ENCODE measurements at places on chromosomes 2 and 18.

- no peak for DNase-seq
Observed at GRCh38 chr2:42071791-42072190, 24.0 kb downstream of the PKDCC start.

- no peak for DNase-seq
Observed at GRCh38 chr2:192194265-192194865, 368 bp downstream of the TMEFF2 start.

- no peak for DNase-seq
Observed at GRCh38 chr2:37282746-37283145, 41.9 kb downstream of the PRKD3 start.

GRCh38 chr18:49544362-49544761 lies 17.5 kb upstream of the LIPG start:
- DNase-seq: no peak

GRCh38 chr2:231720987-231721966 lies 13.0 kb downstream of the PTMA start:
- no peak for DNase-seq

- no peak for DNase-seq
Observed at GRCh38 chr2:41940745-41941063, 107.1 kb upstream of the PKDCC start.

- DNase-seq: no peak
Observed at GRCh38 chr18:10275486-10275885, 178.9 kb upstream of the APCDD1 start.

GRCh38 chr18:45137087-45137419 lies 456.4 kb downstream of the SETBP1 start:
- no peak for DNase-seq

DNA sequence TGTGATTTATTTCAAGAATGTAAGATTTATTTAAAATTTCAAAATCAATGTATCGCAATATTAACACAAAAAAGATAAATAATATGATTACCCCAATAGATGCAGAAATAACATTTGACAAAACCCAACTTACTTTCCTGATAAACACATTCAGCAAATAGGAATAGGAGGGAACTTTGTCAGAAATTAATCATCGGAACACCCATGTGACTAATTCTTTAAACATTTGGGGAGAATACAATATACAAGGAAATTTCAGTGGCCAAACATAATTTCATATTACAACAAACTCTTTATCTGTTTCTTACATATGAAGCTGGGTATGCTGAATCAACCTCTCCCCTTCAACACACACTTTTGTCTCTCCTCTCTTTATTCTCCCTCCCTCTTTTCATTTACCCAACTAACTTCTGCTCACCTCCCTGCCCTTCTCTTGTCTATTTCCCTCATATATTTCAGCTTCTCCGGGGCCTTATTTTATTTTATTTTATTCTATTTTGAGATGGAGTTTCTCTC lies 309.6 kb upstream of the CNTNAP5 start:
- no peak for DNase-seq

DNA sequence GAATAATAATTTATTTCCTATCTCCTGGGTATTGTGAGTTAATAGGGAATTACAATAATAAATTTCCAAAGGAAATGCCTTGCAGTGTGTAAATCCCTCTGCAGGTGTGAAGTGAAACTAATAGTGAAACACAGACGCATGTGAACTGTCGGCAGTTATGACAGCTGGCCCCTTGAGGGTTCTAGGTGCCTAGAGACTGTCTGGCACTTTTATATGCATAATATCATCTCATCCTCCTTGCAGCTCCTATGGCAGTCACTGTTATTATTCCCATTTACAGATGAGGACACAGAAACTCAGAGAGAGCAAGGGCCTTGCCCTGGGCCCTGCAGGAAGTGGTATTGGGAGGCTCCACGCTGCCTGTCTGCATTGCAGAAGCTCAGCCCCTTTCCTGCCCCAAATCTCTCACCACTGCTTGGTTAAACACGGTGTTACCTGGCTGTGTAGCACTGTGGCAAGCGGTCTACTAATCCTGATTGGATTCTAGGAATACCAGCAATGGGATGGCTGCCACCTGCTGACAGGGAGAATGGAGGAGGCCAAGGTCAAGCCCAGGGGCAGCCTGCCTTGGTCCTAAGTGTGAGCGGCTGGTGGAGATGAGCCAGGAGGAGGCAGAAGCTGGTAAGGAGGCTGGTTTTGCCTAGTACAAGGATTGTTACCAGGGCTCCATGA lies 32.8 kb upstream of the ACKR3 start:
- no peak for DNase-seq

DNA sequence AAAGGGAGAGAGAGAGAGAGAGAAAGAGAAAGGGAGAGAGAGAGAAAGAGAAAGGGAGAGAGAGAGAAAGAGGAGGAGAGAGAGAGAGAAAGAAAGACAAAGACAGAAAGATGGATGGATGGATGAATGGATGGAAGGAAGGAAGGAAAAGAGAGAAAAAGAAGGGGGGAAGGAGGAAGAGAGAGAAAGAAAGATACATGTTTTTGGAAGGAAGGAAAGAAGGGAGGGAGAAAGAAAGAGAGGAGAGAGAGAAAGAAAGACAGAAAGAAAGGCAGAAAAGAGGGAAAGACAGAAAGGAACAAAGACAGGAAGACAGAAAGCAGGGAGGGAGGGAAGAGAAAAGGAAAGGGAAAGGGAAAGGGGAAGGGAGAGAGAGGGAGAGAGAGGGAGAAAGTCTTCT lies 51.6 kb downstream of the RNU4ATAC start:
- no peak for DNase-seq

DNA sequence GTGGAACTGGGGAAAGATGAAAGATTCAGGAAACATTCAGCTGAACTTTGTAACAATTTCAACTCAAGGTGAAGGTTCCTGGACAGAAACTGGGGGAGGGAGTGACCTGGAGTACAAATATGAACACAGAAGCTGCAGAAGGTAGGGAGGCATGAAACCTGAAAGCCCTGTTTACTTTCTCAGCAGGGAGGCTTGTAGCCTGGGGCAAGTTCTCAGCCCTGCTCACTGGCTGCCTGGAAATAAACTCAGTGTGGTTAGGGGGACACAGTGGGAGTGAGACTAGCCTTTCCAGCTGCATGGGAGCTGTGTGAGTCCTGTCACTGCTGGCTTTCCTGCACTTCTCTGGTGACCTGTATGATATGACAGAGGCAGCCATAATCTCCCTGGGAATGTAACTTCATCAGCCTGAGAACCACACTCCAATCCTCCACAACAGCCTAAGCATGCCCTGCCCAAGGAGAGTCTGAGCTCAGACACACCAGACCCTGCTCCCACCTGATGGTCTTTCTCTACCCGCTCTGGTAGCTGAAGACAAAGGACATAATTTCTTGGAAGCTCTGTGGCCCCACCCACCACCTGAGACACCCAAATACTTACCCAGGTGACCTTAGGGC lies 77.0 kb downstream of the ZSWIM2 start:
- DNase-seq: no peak

GRCh38 chr2:95380731-95381130 lies 21.8 kb upstream of the FAHD2A start:
- DNase-seq: no peak

GRCh38 chr2:134706587-134707329 lies 12.0 kb downstream of the TMEM163 start:
- DNase-seq: no peak

DNA sequence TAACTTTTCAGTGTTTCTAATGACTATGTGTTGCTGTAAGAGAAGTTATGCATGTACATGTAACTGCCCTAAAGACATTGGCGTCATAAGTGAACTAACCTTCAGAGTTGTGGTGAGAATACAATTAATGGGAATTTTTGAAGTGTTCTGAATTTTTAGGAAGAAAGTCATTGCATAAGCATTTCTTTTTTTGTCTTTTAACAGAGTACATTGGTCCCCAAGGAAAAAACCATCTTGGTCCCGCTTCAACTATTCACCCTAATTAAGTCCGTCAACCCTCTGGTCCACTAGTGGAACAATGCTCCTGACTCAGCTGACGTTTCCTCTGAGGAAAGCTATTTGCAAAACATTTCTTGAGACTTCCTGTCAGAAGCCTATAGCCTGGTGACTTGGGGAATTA lies 41.1 kb upstream of the VIT start:
- DNase-seq: no peak

DNA sequence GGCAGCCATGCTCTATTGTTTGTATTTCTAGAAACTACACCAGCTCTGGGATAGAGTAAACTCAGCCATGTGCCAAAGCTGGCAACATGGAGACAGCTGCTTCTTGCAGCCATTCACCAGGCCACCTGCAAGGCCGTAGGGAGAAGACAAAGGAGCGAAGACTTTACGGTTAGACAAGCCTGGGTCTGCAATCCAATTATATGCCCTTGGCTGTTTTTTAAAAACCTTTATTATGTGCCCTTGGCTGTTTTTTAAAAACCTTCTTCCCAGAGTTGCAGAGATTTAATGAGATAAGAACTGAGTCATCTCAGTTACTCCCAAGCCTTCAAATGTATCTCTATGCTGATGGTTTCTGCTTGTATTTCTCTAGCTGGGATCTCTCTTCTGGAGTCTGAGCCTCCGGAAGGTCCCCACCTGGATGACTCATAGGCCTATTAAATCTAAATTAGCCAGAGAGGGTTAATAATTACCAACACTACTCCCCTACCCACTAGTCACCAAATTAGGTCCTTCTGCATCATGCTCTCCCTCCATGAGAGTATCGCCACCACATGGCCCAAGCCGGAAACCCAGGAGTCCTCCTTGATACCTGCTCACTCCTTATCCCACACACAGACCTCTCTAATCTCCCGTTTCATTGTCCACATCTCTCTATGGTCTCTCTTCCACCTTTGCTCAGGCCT lies 17.5 kb upstream of the DPP4 start:
- DNase-seq: no peak

GRCh38 chr2:161746891-161747535 lies 122.8 kb downstream of the SLC4A10 start:
- no peak for DNase-seq

- DNase-seq: no peak
Observed at GRCh38 chr2:182069908-182070307, 84.3 kb downstream of the PPP1R1C start.

DNA sequence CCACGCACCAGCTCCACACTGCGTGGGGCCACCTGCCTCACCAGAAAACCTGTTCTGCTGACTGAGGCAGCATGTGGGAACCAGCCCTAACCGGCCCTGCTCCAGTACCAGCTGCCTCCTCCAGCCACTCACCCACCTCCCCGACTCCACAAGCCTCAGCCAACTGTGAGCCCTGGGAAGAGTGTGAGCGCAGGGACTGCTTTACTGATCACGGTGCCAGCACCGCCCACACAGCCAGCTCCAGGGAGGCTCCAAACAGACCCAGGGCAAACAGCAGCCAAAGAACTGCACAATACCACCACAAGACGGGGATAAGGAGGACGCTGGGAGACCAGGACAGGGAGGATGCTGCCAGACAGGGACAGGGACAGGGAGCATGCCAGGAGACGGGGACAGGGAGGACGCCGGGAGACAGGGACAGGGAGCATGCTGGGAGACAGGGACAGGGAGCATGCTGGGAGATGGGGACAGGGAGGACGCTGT lies 28.4 kb downstream of the EIPR1 start:
- DNase-seq: no peak
